IMR-90 (cell line): ENCODE measurements at places on chromosomes 13 and 19. TPM values are rescaled to one million over a fixed set of nuclear protein-coding genes. Genes with fewer than 3 reads are reported as not detected.

The CEACAM21 gene
- not detected in 2 replicates for polyA plus RNA-seq

The HAUS5 gene
- polyA plus RNA-seq = 6.2 and 6.4 TPM in 2 replicates

The OR10H2 gene
- not detected in 2 replicates for polyA plus RNA-seq

The SOX1 gene
- polyA plus RNA-seq = not detected in 2 replicates

The ZNF443 gene
- 0.52 and 0.79 TPM in 2 replicates for polyA plus RNA-seq

The GZMM gene
- polyA plus RNA-seq = 0.11 and 0.24 TPM in 2 replicates

The ZNF568 gene
- 2.3 and 3.0 TPM in 2 replicates for polyA plus RNA-seq

The SLC10A2 gene
- polyA plus RNA-seq = not detected in 2 replicates

The SCN1B gene
- 9.6 and 10.6 TPM in 2 replicates for polyA plus RNA-seq

DNA sequence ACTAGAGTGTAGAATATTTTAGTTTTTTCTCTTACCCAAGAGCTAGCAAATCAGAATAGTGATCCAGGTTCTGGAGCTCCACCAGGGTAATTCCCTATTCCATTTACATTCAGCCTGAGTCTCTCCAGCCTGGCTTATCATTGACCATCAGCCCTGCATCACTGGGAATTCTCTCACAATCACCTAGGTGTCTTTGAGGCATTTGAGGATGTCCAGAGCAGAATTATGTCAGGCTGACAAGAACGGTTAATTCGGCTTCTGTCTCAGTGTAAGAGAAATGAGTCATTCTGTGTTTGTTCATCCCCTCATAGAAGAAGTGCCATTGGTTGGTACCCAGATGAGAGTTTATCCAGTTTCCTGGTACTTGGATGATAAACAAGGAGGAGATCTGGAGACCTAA is 180.5 kb downstream of the ZNF737 start:
- no peaks in the 10 kb centered on the region for H3K36me3 ChIP-seq
- H3K4me1 ChIP-seq = no peaks in the 10 kb centered on the region
- no peaks in the 10 kb centered on the region for H3K27me3 ChIP-seq
- no peak overlapping the region for H3K27ac ChIP-seq
- DNase-seq = no peak

- no peak for DNase-seq
- H3K27me3 ChIP-seq = no peaks in the 10 kb centered on the region; the same call in 1 of the 2 replicates
- no peak overlapping the region for H3K27ac ChIP-seq
- no peaks in the 10 kb centered on the region for H3K4me1 ChIP-seq
Measured at GRCh38 chr19:28793391-28794168, 419.4 kb downstream of the UQCRFS1 start.

DNA sequence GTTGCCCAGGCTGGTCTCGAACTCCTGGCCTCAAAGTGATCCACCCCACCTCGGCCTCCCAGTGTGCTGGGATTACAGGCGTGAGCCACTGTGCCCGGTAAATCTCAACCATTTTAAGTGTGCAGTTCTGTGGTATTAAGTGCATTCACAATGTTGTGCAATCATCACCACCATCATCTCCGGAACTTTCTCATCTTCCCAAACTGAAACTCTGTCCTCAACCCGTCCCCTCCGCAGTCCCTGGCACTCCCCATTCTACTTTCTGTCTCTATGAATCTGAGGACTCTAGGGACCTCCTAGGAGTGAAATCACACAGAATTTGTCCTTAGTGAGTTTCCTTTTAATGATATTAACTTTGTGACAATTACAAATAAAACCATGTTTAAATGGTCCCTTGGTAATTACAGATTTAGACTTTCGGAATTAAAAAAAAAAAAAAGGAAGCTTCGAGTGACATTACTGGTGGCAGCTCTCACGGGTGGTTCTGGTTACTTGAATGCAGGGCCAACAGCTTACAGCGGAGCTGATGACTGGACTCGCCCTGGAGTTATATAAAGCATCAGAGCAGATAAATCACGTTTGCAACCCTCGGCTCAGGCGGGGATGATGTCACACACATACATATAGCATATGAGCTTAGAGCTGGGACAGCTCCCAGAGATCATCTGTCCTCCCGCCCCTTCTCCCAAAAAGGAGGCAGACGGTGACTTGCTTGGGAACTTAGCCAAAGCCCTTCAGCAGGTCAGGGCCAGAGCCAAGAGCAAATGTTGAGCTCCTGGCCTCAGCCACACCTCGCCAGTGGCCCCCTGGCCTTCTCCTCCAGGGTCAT is 89.8 kb downstream of the ZNF557 start:
- DNase-seq = peak; percentile 95
- H3K4me1 ChIP-seq = peaks cover 2% of the 10 kb centered on the region; the same call in 1 of the 2 replicates
- H3K4me3 ChIP-seq = no peak overlapping the region
- H3K27ac ChIP-seq = no peak overlapping the region; the same call in 1 of the 2 replicates

DNA sequence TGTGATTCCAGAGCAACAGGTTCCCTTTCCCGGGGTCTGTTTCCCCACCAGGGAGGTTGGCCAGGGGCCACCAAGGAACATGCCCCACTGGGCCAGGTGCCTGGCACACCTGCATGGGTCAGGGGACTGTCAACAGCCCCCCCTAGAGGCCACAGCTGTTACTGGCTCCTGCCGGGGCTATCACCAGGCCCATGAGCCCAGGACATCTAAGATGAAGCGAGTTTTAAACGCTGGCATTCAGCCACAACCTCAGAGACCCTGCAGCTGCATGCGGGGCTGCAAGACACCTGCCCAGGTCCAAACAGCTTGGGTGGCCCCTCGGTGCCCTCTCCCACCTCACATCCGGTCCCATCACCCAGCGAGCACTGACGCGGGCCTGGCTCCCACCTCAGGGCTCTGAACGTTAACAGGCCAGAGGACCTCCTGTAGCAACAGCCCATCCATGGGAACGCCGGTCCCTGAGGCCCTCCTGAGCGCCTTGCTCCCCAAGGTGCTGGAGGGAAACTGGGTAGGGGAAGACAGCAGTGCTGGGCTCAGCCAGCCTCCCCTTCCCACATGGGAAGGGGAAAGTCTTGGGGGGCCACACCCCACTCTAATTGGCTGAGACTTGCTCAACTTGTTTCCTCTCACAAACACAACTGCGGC is 12.0 kb downstream of the KHSRP start:
- no peak overlapping the region for H3K4me3 ChIP-seq
- DNase-seq = no peak
- no peaks in the 10 kb centered on the region for H3K27me3 ChIP-seq
- H3K27ac ChIP-seq = no peak overlapping the region
- H3K36me3 ChIP-seq = peaks cover 42% of the 10 kb centered on the region
- no peaks in the 10 kb centered on the region for H3K4me1 ChIP-seq

GRCh38 chr13:53631511-53631910 is 602.9 kb downstream of the OLFM4 start:
- no peak overlapping the region for H3K4me3 ChIP-seq
- no peaks in the 10 kb centered on the region for H3K27me3 ChIP-seq
- no peaks in the 10 kb centered on the region for H3K36me3 ChIP-seq
- no peak for DNase-seq
- H3K27ac ChIP-seq = no peak overlapping the region

DNA sequence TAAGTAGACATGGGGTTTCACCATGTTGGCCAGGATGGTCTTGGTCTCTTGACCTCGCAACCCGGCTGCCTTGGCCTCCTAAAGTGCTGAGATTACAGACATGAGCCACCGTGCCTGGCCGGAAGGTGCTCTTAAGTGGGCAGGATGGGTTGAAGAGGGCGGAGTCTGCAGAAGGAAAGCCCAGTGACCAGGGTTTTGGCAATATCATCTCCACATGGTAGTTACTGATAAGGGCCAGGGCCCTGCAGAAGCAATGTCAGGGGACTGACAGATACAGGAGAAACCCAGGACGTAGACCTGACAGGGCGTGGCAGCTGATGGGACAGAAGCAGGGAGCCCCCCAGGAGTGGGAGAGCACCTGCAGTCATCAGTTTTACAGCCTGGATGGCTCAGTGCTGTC is 45.7 kb upstream of the RNF113B start:
- H3K4me3 ChIP-seq = no peak overlapping the region
- peaks cover 27% of the 10 kb centered on the region for H3K4me1 ChIP-seq
- no peaks in the 10 kb centered on the region for H3K27me3 ChIP-seq
- H3K36me3 ChIP-seq = peaks cover 17% of the 10 kb centered on the region

DNA sequence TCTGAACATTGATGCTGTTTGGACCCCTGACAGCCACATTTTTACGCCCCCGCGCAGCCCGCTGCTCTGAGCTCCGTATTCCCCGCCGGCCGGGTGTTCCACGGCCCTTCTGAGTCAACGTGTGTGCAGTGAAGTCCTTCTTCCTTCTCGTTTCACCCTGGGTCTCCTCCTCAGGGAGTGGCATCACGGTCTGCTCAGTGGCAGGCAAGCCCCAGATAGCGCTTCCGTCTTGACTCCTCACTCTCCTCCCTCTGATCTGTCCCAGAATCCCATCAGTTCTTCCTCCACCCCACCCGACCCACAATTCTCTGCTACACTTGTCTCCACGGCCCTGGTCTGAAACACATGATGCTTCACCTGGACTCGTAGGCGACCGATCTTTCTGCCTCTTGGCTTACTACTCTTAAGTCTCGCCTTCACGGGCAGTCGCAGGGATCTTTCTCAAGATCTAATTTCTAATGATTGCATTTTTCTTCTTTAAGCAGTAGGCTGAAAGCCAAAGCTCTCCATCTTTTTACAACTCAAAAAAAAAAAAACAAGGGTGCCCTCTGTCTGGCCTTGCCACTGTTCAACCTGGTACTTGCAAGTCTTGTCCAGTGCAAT is 33.9 kb downstream of the CCNE1 start:
- peak; percentile 18 for DNase-seq
- H3K27ac ChIP-seq = no peak overlapping the region; the same call in 1 of the 2 replicates
- H3K27me3 ChIP-seq = peaks cover 7% of the 10 kb centered on the region; the same call in 1 of the 2 replicates
- H3K4me3 ChIP-seq = peak overlapping the region; percentile 79
- H3K4me1 ChIP-seq = peaks cover 2% of the 10 kb centered on the region; the same call in 1 of the 2 replicates

GRCh38 chr19:18521692-18522123 is at the start of gene ELL:
ELL (minus strand) TSS chr19:18522070; CDS start chr19:18522055, 15 bp downstream.
- H3K4me3 ChIP-seq = peak within 1 kb of the TSS; percentile 92
- H3K36me3 ChIP-seq = no peaks in the 10 kb centered on the region
- peaks cover 2% of the 10 kb centered on the region; the same call in 1 of the 2 replicates for H3K4me1 ChIP-seq

DNA sequence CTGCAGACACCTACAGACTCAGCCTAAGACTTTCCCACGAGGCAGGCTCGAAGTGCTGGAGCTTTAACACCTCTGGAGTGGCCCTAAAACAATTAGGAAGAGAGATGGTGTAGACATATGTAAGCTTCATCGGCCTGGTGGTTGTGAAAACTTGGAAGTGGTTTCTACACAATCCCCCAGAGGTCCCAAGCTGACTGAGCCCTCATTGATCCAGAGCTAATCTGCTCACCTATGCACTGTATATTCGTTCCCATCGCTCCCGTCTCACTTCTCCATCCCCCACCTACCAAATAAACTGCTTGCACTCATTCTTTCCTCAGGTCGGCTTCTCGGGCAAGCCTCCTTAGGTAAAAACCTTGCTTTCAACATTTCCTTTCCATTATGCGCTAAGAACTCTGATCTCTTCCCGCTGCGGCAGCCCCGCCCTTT is 767 bp upstream of the ZNF793 start:
- no peaks in the 10 kb centered on the region for H3K36me3 ChIP-seq
- H3K27ac ChIP-seq = 0 out of 2 replicates have a peak overlapping the region, but pooled peaks have one; percentile 44
- H3K4me1 ChIP-seq = no peaks in the 10 kb centered on the region
- H3K27me3 ChIP-seq = no peaks in the 10 kb centered on the region
- H3K4me3 ChIP-seq = peak overlapping the region; percentile 75

- no peaks in the 10 kb centered on the region for H3K27me3 ChIP-seq
- H3K4me3 ChIP-seq = no peak overlapping the region
- H3K4me1 ChIP-seq = no peaks in the 10 kb centered on the region
- no peak for DNase-seq
Measured at GRCh38 chr13:22698467-22698866, 482.3 kb upstream of the SGCG start.

DNA sequence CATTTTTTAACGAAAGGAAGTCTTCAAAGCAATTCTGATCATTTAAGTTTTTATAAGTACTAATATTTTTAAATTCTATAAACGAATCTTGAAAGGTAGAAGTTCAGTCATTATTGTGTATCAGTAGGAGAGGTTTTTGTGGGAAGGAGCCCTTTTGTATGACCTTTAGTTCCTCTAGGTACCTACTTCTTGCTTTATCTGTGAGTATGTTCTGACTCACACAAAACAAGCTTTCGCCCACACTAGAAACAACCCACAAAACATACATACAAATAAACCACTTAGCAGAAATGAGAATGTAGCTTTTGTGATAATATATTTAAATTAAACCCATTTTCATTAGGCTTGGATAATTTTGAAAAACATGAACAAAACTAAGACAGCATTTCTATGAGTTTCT is 27.8 kb downstream of the ERCC5 start:
- H3K27ac ChIP-seq = no peak overlapping the region
- peaks cover 22% of the 10 kb centered on the region for H3K36me3 ChIP-seq
- no peak overlapping the region for H3K4me3 ChIP-seq
- DNase-seq = no peak
- H3K27me3 ChIP-seq = no peaks in the 10 kb centered on the region
